Activated T-helper 1 cell treated with anti-CD3 and anti-CD28 coated beads, Interleukin-12 subunit alpha, Interleukin-12 subunit beta, Interleukin-2, Interleukin-4 antibody, amounts not matched to agents 30 ng/mL and 10 ng/mL and 1 ng/mL, durations not matched to agents 14 hours and 24 hours and 36 hours (primary cell): ENCODE measurements at places on chromosomes 5 and 9. TPM values are rescaled to one million over a fixed set of nuclear protein-coding genes. Genes with fewer than 3 reads are reported as not detected.

The SHC3 gene
- not detected in 2 replicates for total RNA-seq

The PCDHGA1 gene
- total RNA-seq, result 0.10 TPM in 2 replicates

GRCh38 chr9:89377411-89377810, 59.1 kb downstream of the SECISBP2 start:
- no peak for DNase-seq

DNA sequence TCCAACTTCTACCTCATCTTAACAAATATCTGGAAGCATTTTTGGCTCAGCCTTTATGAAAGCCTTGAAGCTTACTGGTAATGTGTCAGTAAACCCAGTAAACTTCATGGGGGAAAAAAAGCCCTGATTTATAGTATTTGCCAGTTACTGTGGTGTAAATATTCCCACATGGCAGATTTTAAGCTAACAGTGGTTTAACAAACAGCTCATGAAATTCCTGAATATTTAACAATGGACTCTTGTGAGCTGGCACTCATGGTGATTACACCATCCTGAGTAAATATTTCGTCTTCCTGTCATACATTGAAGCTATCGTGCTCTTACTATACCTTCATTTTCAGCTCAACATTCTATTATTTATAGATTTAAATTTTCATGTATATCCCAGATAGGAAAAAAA, 57.0 kb upstream of the ACOT12 start:
- no peak for DNase-seq

GRCh38 chr5:168816661-168817060, 237.5 kb upstream of the PANK3 start:
- no peak for DNase-seq

GRCh38 chr5:59002162-59002825, 419.4 kb downstream of the RAB3C start:
- DNase-seq, result no peak

DNA sequence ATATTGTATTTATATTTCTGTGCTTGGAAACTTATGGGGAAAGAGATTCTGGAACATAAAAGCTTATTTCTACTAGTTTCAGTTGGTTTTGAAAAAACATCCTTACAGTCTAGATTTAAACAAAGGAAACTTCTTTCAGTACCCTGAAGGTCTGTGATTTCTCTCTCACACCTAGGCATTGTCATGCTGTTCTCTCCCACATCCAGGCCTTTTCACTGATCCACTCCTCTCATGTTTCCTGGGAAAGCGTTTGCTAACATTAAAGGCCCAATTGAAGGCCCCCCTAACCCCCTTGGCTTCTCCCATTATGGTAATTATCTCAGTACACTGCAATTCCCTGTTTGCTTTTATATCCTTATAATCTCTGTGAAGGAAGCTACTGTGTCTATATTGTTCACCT, 856 bp upstream of the PCDHGA3 start:
- no peak for DNase-seq
